ENCODE measurements at places on chromosomes 16 and 17.

- DNase-seq = no peak
Observed at GRCh38 chr16:56898847-56899246, 33.1 kb upstream of the HERPUD1 start.

GRCh38 chr16:31213877-31214707 lies at the start of gene TRIM72:
Gene TRIM72, plus strand, starts transcription at chr16:31214119. Its CDS starts 620 bp downstream, at chr16:31214739.
- no peak for DNase-seq

DNA sequence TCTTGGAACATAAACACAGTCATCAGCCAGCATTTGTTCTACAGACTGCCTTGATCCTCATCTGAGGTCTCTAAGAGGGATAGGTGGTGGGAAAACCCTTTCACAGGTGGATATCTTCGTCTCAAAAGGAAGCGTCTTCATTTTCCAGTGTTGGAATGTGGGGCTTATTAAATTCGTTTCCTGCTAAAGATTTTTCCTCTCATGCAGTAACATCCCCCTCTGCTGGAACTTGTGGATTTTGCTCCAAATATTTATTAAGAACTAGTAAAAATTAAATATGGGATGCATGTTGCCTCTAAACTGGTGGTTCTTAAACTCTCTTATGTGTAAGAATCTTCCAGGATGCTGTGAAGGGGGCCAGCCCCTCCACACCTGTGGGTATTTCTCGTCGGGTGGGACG lies 20.1 kb upstream of the MLYCD start:
- peak; percentile 77 for DNase-seq

DNA sequence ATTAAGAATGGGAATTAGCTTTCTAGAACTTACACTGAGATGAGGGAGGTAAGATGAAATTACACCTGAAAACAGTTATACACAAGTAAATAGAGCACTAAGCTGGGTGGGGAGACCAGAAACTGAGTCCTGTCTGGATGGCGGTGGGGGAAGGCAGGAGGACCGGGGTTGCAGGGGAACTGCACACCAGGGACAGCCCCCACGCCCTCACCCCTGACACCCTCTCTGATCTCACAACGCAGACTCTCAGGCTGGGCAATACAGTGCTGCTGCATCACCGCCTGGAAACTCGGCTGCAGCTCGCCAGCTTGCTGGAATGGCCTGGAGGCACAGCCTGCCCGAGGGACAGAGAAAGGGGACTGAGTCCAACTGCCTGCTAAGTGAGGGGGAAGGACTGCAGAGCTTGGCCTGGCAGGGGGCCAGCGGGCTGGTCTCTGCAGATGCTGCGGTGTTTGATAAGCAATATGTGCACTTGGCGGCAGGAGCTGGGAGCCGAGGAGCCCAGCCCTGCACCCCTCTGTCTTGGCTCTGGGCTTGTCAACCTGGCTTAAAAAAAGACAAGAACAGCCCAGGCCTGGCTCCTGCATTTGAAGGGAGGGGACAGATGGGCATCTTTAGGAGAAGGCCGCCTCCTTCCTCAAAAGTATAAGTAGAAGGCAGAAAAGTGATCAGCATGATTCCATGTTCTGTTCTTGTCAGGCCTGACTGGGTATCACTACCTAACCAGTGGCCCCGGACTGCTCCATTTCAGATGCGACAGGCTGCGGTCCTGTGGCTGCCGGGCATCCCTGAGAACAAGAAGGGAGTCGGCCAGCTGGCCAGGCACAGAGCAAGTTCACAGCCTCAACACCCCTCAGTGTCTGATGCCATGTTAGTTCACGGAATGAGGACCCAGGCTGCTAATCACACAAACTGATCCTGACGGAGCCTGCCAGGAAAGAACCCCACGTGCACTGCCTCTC lies 30.2 kb downstream of the SPHK1 start:
- no peak for DNase-seq

GRCh38 chr17:44002141-44002848 lies 2.1 kb upstream of the NAGS start:
- peak; percentile 28 for DNase-seq

DNA sequence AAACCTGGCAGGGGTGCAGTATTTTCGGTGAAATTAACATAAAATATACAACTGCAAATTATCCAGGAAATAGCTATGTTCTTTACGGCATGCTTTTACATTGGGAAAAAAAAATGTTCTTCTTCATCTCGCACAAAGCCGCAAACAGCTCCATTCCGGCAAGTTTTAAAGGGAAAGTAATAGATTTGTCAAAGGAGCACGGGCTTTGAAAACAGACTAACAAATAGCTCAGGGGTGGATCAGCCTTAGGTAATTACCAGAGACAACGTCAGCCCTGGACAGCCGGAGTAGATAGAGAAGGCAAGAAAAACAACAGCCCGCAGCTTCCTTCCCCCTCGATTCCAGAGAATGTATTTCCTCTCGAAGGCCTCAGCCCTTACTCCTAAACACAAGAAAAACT lies 222.5 kb downstream of the C16orf78 start:
- DNase-seq = no peak

DNA sequence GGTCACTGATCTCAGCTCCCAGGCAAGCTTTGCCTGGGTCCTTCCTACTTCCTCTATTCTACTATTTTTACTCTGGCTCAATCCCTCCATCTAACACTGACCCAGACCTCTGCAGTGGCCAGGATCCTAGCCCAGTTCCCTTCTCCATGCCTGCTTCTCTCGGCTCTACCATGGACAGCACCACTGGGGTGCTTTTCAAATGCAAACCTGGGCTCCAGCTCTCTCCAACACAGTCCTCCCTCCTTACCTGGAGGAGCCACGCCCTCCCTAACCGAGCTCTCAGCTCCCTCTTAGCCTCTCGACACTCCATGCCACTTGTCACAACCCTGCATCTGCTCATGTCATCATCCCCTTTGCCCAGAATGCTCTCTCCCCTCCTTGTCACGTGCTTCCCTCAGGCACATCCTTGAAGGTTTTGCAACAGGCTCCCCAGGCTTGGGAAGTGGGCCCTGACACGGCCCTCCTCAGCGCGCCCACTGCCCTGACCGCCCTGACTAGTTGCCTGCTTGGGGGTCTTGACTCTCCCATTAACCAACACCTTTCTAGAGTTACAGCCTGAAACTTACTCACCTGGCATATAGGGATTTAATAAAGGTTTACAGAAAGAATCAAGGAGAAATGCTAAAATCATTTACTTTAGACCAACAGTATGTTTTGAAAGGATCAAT lies 41.6 kb downstream of the MARF1 start:
- DNase-seq = no peak

GRCh38 chr17:2271985-2272702 lies 31.4 kb downstream of the SMG6 start:
- no peak for DNase-seq

DNA sequence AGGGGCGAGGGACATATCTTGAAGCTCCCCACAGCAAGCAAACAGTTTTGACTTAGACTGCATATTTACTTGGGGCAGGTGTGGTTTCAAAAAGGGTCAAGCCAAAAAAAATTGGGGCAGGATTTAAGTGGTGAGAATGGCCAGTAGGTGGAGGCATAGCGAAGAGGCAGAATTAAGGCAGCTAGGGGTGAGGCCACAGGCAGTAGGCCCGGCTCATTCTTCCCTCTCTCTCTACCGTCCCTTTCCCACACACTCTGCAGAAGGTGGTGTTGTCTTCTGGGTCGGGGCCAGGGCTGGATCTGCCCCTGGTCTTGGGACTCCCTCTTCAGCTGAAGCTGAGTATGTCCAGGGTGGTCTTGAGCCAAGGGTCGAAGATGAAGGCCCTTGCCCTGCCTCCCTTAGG lies 2.6 kb downstream of the SHBG start:
- DNase-seq = peak; percentile 62

GRCh38 chr16:88763502-88764053 lies 21.4 kb downstream of the PIEZO1 start:
- no peak for DNase-seq

DNA sequence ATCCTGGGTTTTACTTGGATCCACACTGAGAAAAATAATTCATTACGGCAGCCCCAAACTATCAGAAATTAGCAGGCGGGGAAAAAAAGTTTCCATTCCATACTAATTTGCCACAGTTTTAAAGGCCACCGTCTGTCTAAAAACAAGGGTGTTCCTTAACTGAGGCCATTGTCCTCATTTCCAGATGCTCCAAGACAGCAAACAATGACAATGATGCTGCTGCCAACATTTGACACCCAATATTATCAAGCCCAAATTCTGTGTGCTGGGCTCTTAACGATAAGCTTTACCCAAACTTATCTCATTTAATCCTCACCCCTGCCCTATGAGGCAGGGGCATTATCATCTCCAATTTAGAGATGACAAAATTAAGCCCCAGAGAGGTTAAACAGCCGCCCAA lies 26.3 kb downstream of the CUEDC1 start:
- DNase-seq = no peak

- DNase-seq = no peak
Observed at GRCh38 chr16:73568769-73569168, 520.8 kb upstream of the ZFHX3 start.

DNA sequence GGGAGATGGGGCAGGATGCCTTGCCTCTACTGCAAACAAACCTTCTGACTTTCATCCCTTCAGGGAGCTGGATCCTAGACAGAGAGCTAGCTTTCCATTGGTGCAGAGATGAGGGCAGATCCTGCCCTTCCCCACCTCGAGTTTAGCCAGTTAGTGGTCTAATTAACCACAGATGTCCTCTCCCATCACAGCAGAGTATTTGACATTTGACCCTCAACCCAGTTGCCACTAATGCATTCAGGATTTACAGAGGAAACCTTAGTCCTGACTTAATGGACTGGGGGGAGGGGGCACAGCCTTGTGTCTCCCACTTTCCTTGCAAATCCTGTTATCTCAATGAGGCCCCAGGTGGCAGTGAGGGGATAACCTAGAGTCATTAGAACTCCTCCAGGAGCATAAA lies 10.2 kb downstream of the PIP4K2B start:
- no peak for DNase-seq
